Brain pericyte (primary cell): ENCODE measurements at places on chromosomes 16 and 17.

DNA sequence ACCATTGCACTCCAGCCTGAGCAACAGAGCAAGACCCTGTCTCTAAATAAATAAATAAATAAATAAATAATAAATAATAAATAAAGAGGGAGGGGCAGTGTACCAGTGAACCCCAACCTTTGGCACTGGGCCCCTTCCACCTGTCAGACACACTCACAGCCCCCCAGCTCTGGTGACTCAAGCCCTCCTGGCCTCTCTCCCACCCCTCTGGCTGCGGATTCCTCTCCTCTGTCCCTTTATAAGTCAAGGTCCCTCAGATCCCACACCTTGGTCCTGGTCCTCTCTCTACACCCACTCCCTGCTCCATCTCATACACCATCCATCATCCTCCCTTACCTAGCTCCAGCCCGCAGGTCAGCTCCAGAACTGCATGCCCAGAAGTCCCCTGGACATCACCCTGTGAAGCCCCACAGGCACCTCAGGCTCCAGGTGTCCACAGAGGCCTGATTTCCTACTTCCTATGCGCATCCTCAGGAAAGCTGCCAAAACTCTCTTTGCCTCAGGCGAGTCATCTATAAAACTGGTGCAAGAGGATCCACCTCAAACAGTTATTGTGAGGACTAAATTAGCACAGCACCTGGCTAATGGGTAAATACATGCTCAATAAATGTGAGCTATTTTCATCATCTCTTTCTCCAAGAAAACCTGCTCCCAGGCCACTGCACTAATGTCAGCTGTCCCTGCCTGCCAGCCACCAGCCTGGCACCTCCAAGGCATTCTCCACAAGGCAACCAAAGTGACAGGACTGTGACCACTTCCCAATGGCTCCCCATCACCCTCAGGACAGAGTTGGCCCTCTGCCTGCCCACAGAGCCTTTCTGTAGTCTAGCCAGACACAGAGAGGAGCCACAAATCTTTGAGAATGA, 46.8 kb downstream of the BEAN1 start:
- no peak for DNase-seq

GRCh38 chr17:50289991-50290702, 15.9 kb downstream of the TMEM92 start:
- peak; percentile 44 for DNase-seq

- no peak for DNase-seq
Observed at GRCh38 chr17:63997341-63998048, 656 bp upstream of the PRR29 start.

DNA sequence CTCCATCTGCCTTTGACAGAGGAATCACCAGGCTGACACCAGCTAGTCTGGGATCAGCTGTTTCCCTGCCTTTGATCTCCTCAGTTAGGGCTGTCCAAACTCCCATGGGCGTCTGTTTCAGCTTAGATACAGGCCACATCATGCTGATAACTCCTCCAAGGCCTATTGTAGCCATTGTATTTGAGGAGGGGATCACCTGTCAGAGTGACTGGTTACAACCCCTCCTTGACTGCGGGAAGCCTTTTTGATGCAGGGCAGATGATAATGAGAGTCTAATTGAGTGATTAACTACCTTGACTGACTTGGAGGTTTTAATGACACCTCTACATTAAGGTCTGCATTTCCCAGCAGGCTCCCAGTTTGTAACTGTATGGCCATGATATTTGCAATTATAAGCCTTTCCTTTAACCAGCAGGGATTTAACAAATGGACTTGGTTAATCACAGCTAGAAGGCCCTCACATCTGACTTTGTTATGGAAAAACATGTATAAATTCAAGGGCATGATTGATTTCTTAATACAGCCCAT, 863.5 kb downstream of the KCNJ2 start:
- DNase-seq, result no peak

DNA sequence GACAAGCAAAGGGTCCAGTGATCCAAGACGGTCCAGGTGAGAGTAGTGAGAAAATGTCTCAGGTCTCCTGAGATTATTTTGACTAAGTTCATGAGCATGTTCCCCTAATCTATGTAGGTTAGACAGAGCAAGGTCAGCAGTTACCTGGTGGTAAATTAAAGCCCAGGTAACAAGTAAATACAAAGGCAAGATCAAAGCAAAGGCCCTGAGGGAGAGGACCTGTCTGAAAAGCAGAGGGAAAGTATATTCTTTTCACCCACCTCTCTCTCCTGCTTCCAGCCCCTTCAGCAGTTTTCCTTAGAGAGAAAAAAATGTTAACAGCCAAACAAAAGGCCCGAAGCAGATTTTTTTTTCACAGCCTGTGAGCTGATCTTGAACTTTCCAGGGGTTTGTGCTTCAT, 302.7 kb downstream of the MAP2K6 start:
- no peak for DNase-seq

GRCh38 chr17:57814421-57814820, 35.4 kb downstream of the MRPS23 start:
- DNase-seq, result no peak
